ENCODE measurements at places on chromosomes 1 and 21.

- no peak for DNase-seq
These were observed 40.2 kb downstream of the DHCR24 start for GRCh38 chr1:54846716-54847284.

DNA sequence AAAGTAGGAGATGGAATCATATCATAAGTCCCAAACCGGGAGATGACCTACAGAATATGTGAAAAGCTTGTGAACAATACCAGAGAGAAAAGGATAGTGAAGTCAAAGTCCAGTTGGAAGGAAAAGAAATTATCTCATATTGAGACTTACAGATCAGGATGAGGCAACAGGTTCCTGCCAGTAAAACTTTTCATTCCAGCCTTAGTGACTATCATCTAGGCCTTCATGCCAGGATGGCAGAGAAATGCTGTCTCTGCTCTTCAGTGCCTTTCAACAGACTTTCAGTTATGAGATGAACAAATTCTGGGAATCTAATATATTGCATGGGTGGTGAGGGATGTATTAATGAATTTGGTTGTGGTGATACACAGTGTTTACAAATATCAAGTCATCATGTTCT, 52.3 kb downstream of the NTMT2 start:
- DNase-seq = no peak

DNA sequence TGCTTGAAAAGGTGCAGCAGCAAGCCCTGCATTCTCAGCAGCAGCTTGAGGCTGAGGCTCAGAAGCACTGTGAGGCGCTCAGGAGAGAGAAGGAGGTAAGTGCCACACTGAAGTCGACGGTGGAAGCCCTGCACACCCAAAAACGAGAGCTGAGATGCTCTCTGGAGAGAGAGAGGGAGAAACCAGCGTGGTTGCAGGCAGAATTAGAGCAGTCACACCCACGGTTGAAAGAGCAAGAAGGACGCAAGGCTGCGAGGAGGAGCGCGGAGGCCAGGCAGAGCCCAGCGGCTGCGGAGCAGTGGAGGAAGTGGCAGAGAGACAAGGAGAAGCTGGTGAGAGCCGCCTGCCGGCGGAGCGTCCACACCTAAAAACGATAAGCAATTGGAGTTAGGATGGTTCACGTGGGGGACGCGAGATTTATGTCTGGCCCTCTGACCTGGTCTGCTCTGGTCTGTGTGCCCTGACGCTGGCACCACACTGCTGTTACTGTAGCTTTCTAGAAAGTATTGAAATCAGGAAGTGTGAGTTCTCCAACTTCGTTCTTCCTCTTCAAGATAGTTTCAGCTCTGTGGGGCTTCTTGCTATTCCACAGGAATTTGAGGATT, 26.7 kb upstream of the DIP2A start:
- DNase-seq = no peak

DNA sequence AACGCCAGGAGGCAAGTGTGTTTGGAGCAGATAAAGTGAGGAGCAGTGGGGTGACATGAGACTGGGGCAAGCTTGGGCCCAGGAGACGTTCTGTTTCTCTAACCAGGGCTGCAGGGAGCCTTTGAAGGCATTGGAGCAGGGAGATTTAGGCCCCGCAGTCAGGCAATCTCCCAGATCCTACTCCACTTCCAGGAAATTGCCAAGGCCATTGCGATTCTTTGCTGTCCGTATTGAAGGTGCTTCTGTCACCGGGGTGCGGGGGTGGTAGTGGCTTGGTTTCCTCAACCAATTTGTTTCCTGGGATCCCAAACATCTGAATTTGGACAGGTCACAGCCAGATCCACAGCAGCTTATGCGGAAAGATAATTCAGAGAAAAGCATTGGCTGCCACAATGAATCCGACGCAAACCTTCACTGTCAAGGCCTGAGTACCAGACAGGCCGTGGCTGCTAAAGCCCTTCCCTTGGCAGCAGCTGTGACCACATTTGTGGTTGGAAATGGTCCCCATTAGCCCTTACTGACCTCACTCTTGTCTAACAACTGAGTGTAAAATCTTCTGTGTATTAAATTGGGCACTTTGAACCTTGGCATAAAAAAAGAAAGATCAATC, 385.6 kb downstream of the PTPRU start:
- DNase-seq = no peak

- peak; percentile 22 for DNase-seq
These were observed 99.7 kb downstream of the NOS1AP start for GRCh38 chr1:162169031-162169790.

GRCh38 chr1:235960809-235961208, 94.1 kb upstream of the LYST start:
- DNase-seq = no peak

GRCh38 chr1:27856561-27857343, 15.6 kb upstream of the THEMIS2 start:
- DNase-seq = peak; percentile 29

GRCh38 chr1:90718411-90719329, 1.6 kb upstream of the BARHL2 start:
- peak; percentile 37 for DNase-seq

DNA sequence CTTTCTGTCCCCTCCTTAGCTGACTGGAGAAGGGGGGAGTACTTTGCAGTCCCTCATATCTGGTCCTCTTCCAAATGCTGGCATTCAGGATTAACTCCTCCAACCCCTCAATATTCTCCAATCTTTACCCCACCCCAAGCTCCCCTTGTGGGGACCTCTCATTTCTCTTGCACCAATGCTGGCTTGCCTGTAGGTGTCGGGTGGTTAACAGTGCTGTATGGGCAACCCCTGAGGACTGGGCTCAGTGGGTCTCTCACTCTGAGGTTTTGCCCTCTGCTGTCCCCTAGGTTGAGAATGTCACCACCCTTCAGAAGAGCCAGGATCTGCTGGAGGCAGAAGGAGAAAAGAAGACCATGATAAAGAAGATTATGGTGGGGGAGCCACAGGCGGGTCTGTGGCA, 27.0 kb downstream of the MROH7 start:
- no peak for DNase-seq

GRCh38 chr1:47843059-47843458, 154.1 kb downstream of the TRABD2B start:
- no peak for DNase-seq

DNA sequence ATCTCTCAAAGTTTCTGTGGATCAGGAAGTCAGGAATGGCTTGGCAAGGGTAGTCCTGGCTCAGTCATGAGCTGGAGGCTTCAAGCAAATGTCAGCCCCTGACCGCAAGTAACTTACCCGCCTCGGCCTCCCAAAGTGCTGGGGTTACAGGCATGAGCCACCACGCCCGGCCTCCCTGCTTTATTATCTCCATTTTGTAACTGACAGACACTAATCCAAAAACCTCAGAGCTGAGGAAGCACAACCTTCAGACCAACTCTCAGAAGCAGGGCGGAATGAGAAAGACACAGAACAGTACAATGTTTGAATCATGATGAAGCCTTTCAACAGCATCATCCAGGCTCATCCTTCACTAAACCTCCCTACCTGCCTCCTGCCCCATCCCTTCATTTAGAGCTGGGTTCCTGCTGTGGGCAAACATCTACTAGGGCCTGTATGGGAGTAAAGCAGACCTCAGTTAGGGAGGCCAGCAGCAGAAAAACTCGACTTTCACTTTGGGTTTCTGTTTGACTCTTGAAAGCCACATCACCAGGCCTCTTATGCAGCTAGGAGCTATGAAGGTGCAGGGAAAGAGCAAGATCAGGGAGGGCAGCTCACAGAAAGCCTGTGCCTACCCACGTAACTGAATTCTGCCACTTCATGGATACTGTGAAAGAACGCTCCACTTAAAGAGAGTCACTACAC, 84.4 kb upstream of the RAB4A start:
- no peak for DNase-seq

DNA sequence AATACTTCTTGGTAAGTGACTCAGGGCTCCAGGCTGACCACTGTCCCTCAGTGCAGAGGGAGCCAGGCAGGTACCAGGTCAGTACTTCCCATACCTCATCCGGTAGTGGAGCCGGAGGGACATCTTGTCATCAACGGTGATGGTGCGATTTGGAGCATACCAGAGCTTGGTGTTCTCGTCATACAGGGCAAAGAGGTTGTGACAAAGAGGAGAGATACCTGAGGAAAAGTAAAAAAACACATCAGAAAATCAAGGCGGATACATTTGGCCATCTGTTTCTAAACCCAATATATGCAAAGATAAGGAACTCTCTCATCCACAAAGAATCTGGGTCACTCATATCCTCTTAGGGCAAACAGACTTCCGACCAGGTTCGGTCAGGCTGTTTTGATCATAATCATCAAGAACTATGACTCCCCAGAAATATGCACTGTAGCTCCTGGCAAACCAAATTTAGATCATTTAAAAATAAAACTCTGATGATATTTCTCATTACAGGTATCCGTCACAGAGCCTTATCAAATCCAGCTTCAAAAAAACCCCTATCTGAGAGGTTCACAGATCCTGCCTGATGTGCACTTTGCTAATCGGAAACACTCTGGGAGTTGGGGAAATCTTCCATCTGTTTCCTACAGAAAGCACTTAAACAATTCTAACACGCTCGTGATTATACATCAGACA, 87.3 kb downstream of the JAK1 start:
- DNase-seq = no peak

DNA sequence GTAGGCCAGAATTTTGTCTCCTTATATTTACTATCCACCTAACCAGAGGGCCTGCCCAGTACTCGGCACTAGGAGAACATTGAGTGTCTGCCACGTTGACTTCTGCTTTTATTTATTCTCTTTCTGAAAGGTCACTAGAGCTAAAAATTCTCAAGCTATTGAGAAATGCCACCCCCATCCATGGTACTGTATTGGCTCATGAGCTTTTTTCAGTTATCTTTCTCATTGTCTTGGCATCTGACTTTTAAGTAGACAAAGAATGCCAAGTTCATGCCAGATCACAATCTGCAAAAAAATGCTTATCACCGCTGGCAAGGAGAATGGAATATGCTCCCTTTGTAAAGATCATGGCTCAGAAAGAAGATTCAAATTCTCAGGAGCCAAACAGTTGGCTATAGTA, 49.8 kb upstream of the MROH9 start:
- no peak for DNase-seq

DNA sequence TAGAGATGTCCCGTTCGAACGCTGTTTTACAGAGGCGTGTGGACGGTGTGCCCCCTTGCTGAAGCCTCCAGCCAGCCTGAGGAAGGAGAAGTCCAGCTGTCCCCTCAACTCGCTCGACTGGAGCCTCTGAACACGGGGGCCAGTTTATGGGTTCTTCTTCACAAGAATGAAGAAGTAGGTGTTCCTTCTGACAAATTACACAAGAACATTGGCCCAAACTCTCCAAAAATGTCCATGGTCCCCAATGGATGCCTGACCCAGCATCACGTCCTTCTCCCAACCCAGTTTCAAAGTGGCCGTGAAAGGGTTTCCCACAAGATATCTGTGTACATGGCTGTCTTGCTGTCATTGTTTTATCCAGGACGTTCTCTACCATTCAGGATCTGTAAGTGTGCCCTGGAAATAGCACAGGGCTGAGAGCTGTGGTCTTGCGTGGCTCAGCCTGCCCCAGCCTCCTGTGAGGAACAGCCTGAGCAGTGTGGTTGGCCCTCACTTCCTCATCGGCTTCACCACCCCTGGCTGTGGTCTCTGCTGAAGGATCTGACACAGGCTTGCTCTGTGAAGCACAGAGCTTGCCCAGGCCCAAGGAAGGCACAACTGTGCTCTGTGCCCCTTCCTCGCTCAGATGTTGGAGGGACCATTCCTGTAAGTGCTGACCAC, 1.0 kb upstream of the S100B start:
- no peak for DNase-seq

DNA sequence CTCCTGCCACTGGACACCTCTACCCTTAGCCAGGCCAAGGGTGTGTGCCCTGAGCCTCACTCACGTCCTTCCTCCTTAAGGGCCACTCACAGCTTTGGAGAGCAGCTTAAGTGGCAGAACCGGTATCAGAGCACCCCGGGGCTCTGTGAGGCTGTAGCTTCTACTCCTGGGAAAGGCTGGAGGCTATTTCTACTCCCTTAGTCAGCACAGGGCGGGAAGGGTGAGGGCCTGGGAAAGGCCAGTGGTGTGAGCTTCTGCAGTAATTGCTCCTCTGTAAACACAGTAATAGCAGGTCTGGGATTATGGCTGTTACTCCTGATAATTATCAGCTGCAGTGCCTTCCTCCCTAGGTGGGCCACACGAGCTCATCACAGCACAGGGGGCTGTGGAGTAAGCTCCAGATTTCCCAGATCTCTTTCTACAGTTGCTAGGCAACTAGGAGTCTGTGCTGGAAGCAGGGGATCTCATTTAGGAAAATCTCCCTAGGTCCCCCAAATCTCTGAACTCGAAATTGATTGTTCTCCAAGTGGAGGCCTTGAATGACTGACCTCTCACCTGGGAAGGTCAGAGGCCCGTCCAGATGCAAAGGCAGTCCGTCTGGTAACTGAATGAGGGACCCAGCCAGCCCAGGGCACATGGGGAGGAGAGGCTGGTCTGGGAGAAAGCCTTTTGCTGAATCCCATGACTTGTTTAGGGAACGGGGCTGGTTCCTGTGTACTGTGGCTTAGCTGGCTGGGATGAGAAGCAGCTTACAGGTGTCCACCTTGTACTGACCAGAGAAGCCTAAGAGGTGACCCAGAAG, 29.3 kb downstream of the IER5 start:
- DNase-seq = no peak

GRCh38 chr1:236948996-236949395, 55.2 kb downstream of the MT1HL1 start:
- DNase-seq = peak; percentile 51

- DNase-seq = no peak
These were observed 29.5 kb downstream of the SYT2 start for GRCh38 chr1:202680586-202681352.

DNA sequence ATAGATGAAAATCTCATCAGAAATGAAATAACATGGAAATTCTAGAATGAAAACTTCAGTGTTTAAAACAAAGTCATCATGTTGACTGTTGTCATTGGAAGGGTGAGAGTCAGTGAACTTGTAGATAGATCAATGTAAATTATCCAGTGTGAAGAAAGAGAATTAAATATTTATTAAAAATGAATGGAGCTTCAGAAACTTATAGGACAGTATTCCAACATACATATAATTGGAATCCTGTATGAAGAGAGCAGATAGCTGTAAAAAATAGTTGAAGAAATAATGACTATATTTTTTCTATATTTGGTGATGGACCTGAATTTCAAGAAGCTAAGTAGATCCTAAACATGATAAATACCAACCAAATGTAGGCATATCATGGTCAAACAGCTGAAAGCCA, 60.0 kb downstream of the MAN1A2 start:
- DNase-seq = no peak

DNA sequence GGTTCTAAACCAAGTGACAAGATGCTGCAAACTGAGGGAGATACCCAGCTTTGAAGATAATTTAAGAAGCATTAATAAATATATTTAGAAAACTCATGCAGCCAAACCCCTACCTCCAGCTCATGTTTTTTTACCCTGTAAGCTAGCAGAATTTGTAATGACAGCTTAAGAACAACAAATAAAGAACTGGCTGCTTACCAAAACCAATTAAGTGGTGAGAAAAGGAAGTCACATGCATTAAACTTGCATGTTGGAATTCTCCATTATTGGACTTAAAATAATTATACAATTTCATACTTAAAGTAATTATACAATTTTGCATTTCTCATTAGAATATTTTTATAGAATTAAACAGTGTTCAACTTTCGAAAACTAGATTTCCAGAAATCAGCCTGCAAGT, 75.6 kb upstream of the CNIH3 start:
- DNase-seq = no peak

All from cerebellar cortex (tissue), 1 donor.